ENCODE measurements at places on chromosomes 5 and 9.

DNA sequence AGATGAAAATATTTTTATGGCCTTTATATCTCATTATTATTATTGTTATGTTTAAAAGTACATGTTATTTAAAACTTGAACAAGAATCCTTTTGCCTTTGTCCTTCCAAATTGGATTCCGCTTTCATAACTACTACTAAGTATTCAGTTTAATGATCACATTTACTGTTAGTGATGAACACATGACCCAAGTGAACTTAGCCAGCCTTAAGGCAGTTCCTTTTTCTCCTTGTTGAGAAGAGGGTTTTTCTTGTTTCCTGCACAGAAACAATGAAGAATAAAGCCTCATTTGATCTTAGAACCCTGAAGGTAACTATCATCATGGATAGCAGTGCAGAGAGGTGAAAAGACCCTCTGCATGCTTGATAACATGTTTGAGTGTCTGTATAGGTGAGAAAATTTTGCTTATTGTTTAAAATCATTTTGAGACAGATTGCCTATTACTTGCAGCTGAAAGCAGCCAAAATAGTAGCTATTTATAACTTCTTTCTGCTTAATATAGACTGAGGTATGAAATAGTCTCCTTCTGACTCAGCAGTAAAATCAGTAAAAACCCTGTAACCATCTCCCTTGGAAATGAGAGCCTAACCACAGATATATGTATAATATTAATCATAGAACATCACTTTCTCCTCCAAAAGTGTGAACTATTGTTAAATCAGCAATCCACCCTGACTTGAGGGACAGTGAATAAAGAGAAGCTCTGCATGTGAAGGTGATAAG is 266.2 kb downstream of the SPATA31D1 start:
- no peak for DNase-seq

DNA sequence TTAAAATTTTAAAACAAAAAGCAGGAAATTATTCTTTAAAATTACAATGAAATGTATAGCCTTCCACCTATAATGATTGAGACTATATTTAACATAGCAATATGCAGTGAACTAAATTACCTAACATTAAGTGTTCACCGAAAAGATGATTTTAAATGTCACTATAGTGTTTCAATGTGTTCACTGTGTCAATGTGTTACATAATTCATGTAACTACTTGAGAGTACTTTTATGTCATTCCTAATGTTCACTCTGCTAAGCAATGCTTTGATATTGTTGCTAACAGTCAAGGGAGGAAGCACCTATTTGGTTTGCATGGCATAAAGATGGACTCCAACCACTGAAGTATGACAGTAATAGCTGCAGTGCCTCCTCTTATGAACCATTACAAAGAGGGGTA is 629.8 kb upstream of the C9orf72 start:
- DNase-seq: no peak

DNA sequence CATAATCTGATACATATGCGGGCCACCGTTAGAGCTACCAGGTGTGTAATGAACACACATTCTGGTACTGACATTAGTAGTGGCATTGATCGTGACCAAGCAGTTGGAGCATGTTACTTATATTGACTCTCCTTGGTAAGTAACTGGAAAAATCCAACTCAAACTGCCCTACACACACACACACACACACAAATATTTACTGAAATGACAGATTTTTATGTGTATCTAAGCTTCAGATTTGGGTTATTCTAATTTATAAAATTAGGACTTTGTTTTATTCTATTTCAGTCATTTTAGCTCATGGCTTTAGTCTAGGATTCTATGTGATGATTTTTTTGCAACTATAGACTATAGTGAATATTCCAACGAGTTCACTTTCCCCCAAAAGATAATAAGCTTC is 1280.2 kb upstream of the ACO1 start:
- no peak for DNase-seq

DNA sequence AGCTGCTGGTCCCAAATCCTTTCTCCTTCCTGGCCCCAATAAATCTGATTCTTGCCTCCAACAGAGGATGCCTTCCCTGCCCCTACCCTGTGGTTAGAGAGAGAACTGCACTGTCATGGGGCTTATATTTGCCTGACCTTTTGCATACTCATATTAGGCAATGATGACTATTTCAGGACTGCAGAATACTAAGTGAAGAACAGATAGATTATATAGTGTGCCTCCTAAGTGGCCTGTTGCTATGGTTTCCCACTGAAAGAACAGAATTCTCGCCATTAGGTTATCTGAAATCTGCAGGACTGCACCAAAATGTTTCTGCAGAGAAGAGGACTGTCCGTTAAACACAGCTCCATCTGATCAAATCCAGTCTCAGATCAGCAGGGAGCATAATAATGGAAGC is 87.3 kb upstream of the CCNG1 start:
- DNase-seq: no peak

DNA sequence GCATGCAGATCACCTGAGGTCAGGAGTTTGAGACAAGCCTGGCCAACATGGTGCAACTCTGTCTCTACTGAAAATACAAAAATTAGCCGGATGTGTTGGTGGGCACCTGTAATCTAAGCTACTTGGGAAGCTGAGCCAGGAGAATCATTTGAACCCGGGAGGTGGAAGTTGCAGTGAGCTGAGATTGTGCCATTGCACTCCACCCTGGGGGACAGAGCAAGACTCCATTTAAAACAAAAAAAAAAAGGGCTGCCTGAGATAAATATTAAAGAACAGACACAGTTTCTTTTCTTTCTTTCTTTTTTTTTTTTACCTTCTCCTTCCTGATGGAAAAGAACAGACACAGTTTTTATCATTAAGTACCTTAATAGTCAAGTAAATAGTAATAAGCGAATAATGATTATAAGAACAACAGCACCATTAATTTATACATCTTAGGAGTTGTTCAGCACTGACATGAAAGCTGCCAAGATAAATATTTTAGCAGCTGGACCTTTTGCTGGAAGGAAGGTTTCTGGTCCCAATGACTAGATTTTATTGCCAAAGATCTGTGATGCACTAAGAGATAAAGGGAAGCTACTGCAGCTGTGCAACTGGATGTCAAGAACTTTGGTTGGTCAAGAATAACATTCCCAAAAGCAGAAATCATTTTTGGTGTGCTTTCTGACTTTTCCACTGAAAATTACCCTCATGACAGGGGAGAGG is 7.0 kb downstream of the CENPP start:
- DNase-seq: no peak

- no peak for DNase-seq
Observed at GRCh38 chr9:110744715-110745384, 76.3 kb downstream of the MUSK start.

- peak; percentile 43 for DNase-seq
Observed at GRCh38 chr5:132471151-132471907, 19.2 kb downstream of the IRF1 start.

- DNase-seq: no peak
Observed at GRCh38 chr5:15621094-15621493, 121.1 kb downstream of the FBXL7 start.

GRCh38 chr5:128290152-128290858 is 206.7 kb downstream of the SLC12A2 start:
- no peak for DNase-seq

- DNase-seq: no peak
Observed at GRCh38 chr9:72983056-72983455, 30.2 kb upstream of the ALDH1A1 start.

DNA sequence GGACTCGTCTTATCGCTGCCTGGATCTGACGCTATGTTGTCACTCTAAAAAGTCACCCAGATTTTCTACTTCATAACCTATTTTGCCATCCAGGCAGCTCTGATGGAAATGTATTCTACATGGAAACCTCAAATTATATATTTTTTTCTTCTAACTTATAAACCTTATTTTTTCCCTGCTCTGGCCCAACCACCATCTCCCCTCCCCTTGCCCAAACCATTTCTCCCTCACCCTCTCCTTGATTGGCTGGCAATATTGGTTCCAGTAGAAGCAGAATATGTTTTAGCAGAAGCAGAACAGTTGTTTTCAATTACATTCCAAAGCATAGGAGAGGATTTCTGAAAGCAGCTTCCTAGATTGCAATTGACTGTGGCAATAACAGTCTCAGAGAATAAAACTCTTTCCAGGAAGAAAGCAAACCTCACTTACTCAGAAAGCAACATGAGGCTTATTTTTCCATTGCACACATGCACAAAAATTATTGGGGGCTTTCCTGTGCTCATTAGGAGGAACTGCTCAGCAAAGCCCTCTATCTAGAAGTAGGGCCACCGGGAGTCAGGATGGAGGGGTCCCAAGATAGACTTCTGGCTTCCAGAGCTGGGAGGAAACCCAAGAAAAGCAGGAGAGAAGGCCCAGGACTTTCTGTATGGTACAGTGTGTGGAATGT is 191.8 kb downstream of the ESM1 start:
- DNase-seq: no peak

DNA sequence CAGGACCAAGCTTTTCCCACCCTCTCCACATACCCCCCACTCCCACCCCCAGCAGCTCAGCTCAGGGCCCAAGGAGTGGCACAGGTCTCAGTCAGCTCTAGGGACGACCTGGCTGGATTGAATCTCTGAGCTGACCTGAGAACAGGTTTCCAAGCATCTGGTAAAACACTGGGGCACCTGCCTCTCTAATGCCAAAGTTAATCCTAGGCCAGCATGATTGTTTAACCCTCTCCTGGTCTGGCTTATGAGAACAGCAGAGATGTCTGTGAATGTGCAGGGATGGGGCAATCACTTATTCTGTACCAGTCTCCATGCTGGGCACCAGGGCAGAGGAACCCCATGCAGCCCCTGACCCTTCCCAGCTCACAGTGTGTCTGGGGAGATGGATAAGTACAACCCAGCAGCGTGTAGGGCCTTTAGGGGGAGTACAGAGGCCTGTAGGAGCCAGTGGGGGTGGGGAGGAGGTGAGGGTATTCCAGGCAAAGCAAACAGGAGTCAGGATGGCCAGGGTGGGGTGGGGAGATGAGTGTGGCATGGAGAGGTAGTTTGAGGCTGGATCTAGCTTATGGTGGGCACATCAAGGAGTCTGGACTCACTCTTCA is 678 bp upstream of the KIF12 start:
- no peak for DNase-seq

Measured in CD4-positive, alpha-beta T cell treated with Interleukin-21 for 1 hour (primary cell).